Right ventricle myocardium superior (tissue), 1 donor: ENCODE measurements at places on chromosomes 2 and 18. TPM values are rescaled to one million over a fixed set of nuclear protein-coding genes. Genes with fewer than 3 reads are reported as not detected.

The ANO7 gene
- 0.35 TPM for total RNA-seq

The GALR1 gene
- 0.05 TPM for total RNA-seq

The LYG1 gene
- total RNA-seq = not detected

The ASB18 gene
- 4.5 TPM for total RNA-seq

The ASTL gene
- not detected for total RNA-seq

The ACVR1C gene
- 0.54 TPM for total RNA-seq

The IL36RN gene
- total RNA-seq = not detected
